ENCODE measurements at places on chromosomes 1 and 21.

- DNase-seq, result no peak
Measured at GRCh38 chr1:7268983-7269382, 483.7 kb downstream of the CAMTA1 start.

GRCh38 chr1:186763107-186763506, 65.6 kb upstream of the PLA2G4A start:
- DNase-seq, result no peak

GRCh38 chr1:36321119-36321951, 2.1 kb downstream of the EVA1B start:
- DNase-seq, result no peak

DNA sequence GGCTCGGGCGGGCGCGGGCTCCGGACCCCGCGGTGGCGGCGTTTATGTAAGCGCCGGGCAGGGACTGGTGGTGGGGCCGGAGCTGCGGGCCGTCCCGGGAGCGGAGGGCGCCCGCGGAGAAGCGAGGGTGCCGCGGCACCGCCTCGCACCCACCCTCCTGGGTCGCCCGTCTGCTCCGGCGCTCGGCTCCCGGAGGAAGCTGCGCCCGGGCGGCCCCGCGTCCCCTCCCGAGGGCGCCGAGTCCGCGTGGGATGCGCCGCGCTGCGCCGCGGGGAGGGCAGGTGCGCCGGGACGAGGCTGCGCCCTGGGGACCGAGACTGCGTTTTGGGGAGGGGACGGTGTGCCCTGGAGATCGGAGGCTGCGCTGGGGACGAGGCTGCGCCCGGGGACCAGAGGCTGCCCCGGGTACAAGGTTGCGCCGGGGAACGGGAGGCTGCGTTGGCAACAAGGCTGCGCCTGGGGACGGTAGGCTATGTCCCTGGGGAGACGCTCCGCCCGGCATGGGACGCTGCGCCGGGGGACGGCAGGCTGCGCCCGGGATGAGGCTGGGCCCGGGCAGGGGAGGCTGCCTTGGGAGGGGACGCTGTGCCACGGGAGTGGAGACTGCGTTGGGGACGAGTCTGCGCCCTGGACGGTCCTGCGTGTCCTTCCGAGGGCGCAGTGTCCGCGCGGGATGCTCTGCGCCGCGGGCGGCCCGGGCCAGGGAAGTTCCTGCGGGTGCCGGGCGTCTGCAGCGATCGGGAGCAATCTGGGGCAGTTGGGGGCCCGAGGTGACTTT, 627 bp downstream of the ADARB1 start:
- DNase-seq, result peak; percentile 58

DNA sequence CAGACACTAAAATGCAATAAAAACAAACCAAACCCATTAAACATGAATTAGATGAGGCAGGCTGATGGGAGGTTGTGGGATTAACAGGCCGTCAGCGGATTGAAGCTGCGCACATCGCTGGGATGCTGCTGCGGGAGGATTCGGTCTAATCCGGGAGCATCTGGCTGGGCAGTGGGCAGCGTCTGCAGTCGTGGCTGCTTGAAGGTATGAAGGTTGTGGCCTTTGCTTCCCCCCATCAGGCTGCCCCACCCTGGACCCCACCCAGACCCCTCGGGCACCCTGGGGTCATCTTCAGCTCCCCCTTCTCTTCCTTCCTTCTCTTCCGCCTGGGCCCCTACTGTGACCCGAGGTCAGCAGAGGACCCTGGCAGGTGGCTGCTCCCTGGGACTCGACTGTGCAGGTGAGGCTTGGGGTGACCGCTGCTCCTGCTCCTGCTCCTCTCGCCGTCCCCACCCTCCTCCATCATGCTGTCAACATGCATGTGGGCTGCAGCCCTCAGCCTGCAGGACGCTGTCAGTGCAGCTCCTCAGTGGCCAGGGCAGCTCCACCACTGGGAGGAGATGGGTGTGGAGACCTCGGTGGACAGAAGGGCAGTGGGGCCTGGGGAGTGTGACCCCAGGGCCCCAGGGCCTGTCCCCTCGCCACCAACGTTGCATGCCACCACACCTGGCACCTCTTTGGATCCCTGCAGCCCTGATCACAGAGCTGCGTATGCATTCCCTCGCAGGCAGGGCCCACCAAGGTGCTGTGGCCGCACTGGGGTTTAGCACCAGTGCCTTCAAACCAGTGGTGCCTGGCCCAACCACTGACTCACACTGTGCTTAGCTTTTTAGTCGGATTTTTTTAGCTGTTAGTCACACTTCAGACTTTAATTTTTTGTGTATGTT, 112.2 kb upstream of the COL6A1 start:
- DNase-seq, result peak; percentile 76

GRCh38 chr1:89603651-89604413, 29.1 kb upstream of the LRRC8C start:
- DNase-seq, result peak; percentile 9
